HepG2 (cell line): ENCODE measurements at places on chromosomes 11 and 22.

GRCh38 chr11:41878095-41878494 lies 418.6 kb upstream of the LRRC4C start:
- no peak for DNase-seq

DNA sequence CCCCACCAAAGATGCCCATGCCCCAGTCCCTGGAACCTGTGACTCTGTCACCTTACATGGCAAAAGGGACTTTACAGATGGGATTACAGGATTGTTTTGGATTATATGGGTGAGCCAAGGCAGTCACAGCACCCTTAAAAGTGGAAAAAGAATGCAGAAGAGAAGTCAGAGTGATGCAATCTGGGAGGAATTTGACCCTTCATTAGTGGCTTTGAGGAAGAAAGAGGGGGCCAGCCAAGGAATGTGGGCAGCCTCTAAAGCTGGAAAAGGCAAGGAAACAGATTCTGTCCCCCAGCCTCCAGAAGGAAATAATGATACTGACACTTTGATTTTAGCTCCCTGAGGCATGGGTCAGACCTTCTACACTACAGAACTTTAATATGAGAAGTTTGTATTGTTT lies 257.3 kb upstream of the ISX start:
- no peak for DNase-seq

DNA sequence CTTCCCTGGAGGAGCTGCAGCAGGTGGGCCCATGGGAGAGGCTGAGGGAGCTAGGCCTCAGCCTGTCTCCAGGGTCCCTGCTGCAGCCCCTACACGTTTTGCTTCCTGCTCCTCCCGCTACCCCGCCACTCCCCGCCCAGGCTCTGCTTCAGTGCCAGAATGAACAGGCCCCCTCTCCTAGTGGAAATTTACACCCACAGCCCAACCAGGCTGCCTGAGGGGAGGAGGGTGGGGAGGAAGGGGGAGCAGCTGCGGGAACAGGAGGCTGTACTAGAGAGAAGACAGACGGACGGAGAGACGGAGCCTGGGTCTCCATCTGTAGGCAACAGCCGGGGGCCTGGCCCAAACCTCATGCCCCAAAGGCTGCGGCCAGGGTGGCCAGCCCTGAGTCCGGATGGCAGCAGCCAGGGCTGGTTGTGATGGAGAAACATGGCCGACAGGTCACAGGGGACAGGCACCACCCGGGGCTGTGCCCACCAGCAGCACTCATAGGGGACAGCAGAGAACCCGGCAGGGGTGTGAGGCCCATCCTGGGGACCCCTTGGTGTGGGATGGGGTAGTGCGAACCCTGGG lies 20.6 kb downstream of the FLRT1 start:
- DNase-seq, result no peak

DNA sequence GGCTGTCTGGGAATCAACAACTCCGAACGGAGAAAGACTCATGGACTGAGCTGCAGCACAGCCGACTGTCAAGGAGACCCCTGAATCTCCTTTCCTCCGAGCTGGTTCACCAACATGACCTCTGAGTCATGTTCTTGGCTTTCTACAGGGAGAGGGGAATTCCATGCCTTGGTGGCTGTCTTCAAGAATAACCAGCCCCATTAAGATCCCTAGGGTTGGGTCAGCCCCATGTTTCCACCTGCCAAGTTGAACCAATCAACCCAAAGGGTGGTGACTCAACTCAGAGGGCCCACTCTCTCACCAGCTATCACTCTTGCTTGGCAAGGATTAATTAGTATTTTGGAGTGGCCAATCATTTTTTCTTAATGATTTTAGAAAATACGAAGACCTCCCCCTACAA lies 28.3 kb upstream of the IGSF22 start:
- no peak for DNase-seq
